ENCODE measurements at places on chromosomes 12 and 14. TPM values are rescaled to one million over a fixed set of nuclear protein-coding genes. Genes with fewer than 3 reads are reported as not detected.

Gene SPIC
- not detected for total RNA-seq

- no peak overlapping the region for H3K4me3 ChIP-seq
- no peak overlapping the region for H3K27ac ChIP-seq
- peaks cover 4% of the 10 kb centered on the region for H3K36me3 ChIP-seq
Measured at GRCh38 chr12:75020068-75020557, 189.5 kb downstream of the KCNC2 start.

Gene PPP4R4
- 13.5 TPM for total RNA-seq

GRCh38 chr12:44223736-44224135, 387.9 kb downstream of the TMEM117 start:
- DNase-seq: no peak
- no peaks in the 10 kb centered on the region for H3K36me3 ChIP-seq
- H3K4me1 ChIP-seq: no peaks in the 10 kb centered on the region
- H3K4me3 ChIP-seq: no peak overlapping the region
- no peak overlapping the region for H3K27ac ChIP-seq

DNA sequence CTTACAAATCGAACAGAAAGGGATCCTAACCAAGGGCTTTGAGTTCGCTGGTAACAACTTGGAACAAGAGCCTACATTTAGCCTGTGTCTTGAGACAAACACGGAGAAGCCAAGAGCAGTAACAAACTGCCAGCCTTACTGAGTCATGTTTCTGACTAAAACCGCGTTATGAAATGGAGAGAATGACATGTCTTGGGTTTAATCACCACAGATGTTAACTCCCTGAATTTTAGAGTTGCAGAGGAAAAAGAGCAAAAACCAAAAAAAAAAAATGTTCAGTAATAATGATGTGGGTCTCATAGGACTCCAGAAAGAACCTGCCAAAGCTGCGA, 1.0 kb downstream of the BLTP3B start:
- no peak for DNase-seq
- H3K36me3 ChIP-seq: no peaks in the 10 kb centered on the region
- H3K27me3 ChIP-seq: no peaks in the 10 kb centered on the region
- peak overlapping the region; percentile 92 for H3K4me3 ChIP-seq
- H3K27ac ChIP-seq: peak overlapping the region; percentile 100
- H3K4me1 ChIP-seq: peaks cover 19% of the 10 kb centered on the region

DNA sequence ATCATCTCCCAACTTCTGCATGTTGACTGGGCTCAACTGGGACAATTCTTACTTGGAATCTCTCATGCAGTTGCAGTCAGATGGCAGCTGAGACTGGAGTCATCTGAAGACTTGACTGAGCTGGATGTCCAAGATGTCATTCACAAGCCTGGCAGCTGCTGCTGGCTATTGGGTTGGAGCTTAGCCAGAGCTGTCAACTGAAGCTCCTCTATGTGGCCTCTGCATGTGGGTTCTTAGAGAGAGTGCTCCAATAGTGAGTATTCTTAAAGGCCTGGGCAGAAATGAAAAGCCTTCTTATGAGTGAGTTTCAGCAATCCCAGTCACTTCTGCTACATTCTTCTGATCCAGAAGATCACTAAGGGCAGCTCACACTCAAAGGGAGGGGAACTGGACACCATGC, 440.9 kb downstream of the LRIG3 start:
- H3K36me3 ChIP-seq: no peaks in the 10 kb centered on the region
- peaks cover 3% of the 10 kb centered on the region for H3K4me1 ChIP-seq
- DNase-seq: no peak
- H3K27ac ChIP-seq: no peak overlapping the region
- no peak overlapping the region for H3K4me3 ChIP-seq
- no peaks in the 10 kb centered on the region for H3K27me3 ChIP-seq

DNA sequence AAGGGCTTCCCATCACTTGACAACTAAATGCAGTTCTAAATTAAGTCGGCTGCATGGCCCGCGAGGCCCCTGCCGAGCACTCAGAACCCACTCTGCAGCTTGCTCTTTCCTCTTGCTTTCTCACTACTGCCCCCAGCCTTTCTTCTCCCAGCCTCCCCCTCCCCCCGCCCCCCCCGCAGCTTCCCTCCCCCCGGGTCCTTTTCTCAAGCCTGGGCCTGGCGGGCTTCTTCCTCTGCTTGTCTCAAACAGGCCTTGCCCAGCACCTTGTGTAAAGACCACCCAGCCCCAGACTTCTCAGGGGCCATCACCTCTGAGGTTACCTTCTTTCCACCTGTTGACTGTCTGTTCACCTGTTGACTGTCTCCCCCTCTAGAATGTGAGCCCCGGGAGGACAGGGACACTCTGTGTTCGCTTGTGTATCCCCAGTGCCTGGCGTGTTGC, 1.1 kb downstream of the CYP46A1 start:
- peak overlapping the region; percentile 67 for H3K4me3 ChIP-seq
- no peak overlapping the region for H3K27ac ChIP-seq
- peaks cover 1% of the 10 kb centered on the region for H3K4me1 ChIP-seq
- no peaks in the 10 kb centered on the region for H3K36me3 ChIP-seq
